NCI-H748 treated with DMSO at 0.1 percent for 48 hours (cell line): ENCODE measurements at places on chromosomes 5 and 9.

DNA sequence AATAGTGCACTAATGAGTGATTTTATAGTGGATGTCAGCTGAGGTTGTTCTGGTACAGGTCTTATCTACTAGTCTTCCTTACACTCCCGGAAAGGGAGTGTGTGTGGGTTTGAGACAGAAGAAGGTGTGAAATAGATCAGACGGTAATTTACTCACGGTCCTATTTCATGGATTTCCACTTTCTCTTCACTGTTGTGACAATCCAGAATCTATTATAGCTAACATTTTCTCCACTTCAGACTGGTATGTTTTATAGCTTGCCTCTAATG is 7.0 kb upstream of the C9 start:
- no peak for DNase-seq

GRCh38 chr5:143605403-143606005 is 202.0 kb upstream of the NR3C1 start:
- no peak for DNase-seq

DNA sequence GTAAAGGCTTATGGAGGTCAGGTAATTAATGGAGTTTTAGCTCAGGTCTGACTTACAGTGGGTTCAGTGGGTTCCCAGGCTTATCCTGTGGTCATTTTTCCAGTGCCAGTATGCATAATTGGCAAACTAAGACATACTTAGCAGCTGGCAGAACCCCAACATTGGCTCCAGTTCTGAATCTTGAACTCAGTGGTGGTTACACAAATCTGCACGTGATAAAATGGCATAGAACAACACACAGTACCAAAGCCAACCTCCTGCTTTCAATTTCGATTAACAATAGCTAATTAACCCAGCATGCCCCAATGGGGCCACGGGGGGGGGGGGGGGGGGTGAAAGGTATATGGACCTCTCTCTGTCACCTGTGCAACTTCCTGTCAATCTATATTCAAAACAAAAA is 19.0 kb upstream of the BARX1 start:
- no peak for DNase-seq

DNA sequence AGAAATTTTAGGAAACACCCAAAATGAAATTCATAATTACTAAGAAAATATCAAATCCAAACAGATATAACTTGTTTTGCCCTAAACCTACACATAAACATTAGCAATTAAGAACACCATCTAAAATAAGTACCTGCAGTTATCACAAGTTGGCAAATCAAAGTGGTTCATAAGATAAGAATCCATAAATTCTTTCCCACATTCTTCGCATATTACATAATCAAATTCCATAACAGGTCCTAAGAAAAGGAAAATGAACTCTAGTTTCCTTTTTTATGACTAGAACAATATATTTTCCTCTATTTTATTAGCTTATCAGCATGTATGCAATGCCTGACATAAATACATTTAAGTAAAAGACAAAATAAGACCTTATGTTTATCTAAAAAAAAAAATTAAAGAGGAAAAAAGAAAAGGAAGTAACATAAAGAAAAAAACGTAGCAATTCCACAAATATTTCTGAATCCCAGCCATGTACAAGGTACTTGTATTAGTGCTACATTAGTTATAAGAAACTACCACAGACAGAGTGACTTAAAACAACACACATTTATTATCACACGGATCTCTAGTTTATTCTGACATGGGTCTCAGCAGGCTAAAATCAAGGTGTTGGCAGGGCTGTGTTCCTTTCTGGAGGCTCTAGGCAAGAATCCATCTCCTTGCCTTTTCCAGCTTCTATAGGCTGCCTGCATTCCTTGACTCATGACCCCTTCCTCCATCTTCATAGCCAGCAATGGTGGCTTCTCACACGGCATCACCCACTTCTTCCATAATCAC is 7.5 kb downstream of the XPA start:
- no peak for DNase-seq

DNA sequence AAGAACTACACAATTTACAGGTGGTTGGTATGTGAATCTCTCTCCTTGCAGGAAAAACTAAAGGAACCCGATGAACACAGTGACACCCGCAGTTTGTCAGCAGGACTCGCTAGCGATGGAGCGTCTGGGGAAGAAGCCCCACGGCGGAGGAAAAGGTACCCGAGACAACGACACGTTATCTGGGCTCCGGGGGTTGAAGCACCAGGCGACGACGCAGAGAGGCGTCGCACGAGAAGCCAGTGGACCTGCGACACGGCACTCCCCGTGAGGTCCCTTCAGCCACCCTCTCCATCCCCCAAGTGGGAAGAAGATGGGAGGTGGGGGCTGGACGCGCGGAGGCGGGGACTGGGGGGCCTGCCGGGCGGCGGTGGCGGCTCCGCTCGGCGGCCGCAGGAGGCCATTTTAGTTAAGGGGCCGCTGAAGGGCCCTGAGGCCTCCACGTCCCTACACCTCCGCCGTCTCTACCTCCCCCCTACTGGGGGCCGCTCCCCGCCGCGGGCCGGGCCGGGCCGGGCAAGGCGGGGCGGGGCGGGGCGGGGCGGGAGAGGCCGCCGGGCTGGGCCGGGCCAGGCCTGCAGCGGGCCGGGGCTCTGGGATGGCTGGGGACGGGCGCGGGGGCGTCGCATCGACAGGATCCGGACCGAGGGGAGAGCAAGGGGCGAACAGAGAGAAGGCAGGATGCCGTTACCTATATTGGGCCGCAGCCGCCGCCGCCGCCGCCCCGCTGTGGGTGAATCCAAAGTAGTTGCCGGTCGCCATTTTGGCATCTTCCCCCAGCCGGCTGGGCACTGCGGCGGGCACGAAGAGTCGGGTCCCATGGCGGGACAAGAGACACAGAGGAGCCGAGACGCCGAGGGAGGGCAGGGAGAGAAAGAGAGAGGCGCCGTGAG is 754 bp downstream of the ZFR start:
- no peak for DNase-seq

DNA sequence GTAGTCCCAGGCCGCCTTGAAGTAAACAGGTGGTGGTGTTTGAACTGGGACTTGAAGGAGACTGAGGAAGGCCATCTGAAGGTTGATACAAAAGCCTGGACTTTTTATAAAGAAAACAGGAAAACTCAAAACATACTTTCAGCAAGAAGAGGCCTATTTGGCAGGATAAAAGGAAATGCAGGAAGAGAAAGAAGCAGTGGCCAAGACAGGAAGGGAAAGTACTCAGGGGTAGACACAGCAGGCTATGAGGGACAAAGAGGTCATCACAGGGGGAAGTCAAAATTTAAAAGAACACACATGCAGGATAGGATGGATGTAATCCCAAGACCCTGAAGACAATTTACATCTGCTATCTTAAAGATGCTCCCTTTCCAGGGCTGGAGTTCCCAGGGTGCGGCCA is 13.0 kb downstream of the TLE1 start:
- DNase-seq, result no peak

DNA sequence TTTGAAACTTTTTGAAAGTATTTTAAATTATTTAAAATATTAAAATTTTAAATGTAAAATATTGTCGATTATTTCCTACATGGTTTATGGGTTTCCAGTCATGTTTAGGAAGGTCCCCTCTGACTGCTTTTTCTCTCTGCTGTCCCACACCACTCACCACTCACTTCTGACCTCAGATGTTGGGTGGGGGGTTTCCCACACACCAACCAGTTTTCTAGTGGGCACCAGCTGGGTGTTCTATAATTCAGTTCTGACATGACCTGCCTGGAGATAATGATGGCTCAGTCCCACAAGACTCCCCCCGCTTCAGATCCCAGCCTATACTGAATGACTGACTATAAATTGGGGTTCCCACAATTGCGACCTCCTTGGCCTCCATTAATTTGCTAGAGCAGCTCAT is 310.4 kb downstream of the GADD45G start:
- DNase-seq, result no peak

DNA sequence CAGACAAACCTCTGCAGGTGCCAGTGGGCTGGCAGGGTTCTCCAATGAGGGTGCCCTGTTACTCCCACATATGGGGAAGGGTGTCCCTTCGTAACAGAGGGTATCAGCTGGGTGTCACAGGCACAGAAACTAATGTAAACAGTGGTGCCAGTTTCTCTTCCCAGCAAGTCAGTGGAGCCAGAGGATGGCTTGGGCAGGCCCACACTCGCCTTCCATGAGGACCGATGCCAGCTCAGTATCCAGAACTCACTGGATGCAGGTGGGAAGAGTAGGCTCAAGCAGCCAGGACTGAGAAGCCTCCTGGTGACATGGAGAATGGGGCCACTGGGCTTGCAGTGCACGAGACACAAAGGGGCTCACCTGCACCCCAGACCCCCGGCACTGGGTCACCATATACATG is 30.4 kb downstream of the FSTL4 start:
- no peak for DNase-seq

DNA sequence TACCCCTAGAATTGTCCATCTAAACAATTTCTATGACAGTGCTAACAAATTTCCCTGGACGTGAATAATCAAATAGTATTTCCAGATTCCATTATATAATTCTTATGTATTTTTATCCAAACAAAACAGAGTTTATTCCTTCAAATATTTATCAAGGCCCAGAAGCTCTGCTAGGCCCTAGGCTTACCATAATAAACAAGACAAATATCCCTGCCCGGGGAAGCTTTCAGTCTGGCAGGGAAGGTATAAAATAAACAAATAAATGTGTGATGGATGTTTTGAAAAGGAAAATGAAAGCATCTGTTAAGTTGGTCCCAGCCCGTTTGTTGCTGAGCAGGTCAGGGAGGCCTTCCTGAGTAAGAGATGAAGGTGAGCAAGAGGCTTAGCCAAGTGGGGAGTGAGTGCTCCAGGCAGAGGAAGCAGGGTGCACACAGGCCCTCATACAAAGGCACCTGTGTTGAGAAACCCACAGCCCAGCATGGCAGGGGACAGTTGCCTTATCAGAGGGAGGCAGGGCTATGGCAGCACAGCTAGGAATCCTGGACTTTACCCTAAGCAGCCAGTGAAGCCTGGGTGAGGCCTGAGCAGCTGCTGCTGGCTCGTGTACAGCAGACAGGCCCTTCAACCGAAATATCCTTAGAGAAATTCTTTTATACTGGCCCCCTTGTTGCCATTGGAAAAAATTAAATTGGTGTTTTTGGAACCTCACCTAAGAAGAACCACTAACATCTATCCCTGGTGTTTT is 7.7 kb upstream of the SLC35D2 start:
- DNase-seq, result no peak

DNA sequence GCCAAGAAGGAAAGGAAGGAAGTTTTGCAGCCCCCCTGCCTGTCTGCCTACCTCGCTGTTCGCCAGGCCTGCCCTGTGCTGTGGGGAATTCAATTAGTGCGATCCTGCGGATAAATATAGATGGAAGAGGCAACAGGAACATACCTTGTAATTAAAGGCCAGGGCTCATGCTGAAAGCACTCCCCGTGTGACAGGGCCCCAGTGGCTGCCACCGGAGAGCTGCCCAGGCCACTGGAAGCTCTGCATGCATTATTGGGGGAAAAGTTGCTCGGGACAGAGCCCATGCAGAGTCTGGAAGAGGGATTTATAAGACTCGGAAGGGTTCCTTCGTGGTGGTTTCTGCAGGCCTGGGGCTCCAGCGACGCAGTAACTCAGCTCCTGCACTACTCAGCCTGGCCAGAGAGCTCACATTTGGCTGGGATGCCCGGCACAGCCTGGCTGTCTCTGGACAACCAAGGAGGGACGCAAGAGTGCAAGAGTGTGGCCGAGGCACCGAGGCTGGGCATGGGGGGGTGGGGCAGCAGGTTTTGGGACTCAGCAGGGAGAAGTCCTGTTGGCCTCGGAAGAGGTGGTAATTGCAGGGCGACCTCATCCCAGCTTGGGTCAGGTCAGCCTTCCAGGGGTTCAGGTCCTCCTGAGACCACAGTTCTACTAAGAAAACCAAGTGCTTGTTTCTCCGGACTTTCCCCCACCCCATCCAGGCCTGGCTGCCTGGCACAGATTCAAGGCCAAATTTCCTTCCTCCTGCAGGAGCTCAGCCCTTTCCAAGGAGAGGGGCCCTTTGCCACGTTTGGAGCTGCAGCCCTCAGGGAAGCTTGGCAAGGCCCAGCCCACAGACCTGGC is 68.1 kb upstream of the GGTA1 start:
- DNase-seq, result no peak

DNA sequence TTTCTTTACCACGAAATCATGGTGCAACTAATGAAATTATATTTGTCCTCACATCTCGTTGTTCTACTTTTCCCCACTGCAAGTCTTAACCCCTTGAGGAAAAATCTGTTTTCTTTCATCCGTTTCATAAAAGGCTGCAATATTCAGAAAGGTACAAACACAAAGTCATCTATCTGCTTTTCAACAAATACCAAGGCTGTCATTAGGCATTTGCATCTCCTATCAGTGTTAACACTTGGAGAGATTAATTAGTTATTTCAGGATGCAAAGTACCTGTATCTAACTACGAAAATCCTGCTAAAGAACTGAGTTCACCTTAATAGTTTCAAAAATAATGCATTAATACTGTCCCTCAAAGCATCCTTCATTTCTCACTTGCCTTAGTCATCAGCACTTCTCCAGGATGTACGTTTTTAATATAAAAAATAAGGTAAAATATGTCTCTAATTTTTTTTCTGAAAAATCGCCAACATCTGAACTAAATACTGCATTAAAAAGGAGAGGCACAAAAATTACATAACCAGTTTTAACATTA is 1.8 kb downstream of the ARRDC3 start:
- DNase-seq, result no peak

DNA sequence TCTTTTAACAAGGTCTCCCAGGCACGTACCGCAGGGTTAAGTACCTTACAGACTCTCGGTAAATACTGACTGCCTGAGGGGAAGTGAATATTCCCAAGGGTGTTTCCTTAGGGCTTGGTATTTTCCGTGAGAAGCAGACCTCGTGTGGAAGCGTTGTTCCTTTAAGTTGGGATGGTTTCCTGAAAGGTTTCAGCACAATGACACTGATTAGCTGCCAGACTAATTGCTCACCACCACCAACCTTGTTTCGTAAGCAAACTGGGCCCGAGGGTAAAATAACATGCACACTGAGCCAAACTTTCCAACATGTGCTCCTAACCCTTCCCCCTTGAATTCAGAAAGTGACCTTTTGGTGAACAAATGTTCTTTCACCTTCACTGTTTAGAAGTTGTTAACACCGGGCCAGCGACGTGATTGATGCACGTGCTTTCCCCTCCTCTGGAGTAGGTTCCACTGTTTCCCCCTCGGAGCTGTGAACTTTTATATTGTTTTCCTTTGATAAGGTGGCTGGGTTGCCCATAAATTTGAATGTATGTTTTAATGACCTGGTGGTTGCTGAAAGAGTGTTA is 128.1 kb upstream of the RPS23 start:
- no peak for DNase-seq

- DNase-seq, result no peak
These were observed 15.2 kb upstream of the NEK6 start for GRCh38 chr9:124242331-124243194.

DNA sequence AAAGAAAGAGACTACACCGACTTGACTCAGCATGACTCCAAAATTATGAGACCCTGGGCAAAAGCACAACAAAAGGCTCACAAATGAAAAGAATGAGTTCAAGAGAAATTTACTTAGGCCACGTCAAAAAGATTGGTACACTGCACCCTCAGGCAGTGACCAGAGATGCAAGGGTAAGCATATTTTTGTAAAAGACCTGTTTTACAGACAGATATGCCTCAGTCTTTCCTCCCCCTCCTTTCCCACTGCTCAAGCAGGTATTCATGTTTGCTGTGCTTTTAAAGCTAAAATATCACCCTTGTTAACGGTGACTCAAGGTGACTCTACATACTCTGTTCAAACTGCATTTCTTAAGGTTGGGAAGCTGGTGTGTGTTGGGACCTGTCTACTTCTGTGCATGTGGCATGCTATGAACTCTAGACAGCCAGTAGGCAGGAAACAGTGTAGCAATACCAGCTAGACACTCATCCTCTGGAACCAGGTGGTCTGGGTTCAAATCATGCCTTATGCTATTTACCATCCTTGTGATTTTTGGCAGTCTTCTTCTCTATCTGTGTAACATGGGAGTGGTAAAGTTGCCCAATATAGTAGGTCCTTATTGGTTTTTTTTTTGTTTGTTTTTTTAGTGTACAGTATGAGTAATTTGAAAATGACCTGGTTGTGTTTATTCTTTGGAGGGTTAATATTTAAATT is 98.7 kb downstream of the TLE4 start:
- DNase-seq, result no peak
